NCI-H1930 (cell line): ENCODE measurements at places on chromosomes 5 and 9.

DNA sequence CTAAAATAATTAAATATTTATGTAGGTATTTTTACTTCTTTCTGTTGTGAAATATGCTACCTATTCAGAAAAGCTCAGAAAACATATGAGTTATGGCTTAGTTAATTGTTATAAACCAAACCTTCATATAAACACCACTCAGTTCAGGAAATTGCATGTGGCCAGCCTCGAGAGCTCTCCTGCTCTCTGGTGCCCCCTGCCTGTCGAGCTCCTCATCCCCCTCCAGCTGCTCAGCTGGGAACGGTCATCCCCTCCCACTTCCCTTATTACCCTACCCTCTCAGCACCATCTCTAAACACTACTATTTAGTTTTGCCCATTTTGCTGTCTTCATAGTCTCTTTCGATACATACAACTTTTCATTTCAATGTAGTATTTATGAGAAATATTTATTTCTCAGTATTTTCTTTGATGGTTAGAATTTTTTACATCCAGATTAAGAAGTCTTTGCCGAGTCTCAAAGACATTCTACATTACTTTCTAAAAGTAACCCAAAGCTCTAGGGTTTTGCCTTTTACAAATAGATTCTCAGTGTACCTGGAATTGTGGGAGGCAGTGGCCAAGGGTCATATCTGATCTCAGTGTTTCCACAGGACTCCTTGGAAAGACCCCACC, 51.2 kb upstream of the SEMA4D start:
- DNase-seq = peak; percentile 38

- no peak for DNase-seq
These were observed 17.1 kb downstream of the CDC26 start for GRCh38 chr9:113258282-113258681.

- DNase-seq = no peak
These were observed 13.5 kb downstream of the TRAF1 start for GRCh38 chr9:120912958-120913646.

DNA sequence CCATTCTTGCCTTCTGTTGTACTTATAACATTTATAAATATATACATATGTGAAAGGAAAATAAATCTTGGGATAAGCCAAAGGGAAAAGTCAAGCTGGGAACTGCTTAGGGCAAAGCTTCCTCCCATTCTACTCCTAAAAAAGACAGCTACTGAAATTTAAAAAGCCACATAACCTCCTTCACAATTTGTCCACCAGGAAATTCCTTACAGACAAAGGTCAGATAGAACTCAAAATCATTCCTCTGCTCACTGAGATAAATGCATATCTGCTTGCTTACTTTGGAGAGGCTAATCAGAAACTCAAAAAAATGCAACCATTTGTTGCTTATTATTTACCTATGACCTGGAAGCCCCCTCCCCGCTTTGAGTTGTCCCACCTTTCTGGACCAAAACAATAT, 112.5 kb downstream of the CEMIP2 start:
- DNase-seq = no peak

- DNase-seq = no peak
These were observed 173.6 kb downstream of the MUSK start for GRCh38 chr9:110842169-110842568.

DNA sequence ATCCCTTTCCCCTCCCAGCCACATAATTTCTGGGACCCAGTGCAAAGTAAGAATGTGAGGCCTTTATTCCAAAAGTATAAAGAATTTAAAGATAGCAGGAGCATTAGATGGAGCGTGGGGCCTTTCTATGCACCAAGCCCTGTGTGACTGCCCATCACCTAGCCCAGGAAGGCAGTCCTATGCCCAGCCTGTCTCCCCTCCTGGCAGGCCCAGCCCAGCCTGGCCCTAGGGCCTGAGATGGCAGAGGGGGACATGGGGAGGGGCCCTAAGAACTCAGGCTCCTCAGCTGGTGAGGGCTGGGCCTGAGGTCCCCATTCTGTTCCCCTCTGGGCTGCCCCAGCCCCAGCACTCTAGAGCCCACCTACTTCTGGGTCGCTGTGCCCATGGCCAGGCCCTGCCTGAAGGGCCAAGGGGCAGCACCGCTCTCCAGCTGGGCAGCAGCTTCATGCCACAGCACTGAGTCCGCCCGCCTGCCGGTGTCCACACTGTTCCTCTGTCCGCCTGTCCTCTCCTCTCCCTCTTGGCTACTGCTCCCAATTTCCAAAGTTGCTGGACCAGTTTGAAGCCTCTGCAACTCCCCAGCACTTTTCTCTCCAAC, 995 bp upstream of the SLC23A1 start:
- DNase-seq = no peak

GRCh38 chr5:32138839-32139493, 35.2 kb downstream of the GOLPH3 start:
- DNase-seq = no peak

DNA sequence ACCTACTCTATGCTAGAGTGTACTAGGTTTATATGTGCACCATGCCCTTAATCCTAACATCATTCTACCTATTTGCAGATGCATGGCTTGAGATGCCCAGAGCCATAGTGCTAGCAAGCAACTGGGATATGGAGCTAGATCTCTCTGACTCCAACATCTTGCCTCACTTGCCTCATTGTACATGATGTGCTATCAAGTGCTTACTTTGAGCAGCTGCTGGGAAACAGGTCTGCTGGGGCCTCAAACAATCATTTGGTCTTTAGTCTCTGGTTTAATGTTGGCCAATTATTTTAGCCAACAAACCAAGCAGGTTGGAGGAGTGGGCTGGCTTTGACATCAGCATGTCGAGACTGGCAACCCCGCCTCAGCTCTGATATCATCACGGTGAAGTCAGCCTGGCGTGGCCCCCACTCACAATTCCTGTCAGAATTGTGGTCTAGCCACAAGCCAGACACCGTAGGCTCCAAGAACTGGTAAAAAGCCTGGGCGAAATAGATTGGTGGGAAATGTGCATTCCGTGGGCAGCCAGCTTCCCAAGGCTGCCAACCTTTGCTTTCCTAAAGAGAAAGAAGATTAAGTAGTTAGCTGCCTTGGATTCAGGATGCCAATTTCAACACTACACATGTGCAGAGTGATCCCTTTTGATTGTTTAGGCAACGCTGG, 21.1 kb upstream of the GAS1 start:
- DNase-seq = no peak

DNA sequence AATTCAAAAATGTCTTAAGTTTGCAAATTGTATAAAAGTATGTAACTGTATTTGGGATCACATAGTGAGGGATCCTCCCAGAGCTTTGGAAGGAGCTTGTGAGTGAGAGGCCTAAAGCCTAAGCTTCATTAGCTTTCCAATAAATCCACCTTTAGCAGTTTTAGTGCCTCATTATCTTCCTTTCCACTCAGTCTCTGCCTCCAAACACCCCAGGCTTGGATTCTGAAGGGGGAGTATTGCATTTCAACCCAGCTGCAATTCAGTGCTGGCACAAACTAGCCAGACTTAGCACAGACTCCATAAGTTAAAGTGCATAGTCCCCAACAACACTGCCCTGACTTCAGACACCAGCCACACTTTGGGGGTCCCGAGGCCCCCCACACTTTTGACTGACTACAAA, 113.5 kb downstream of the SMARCA2 start:
- no peak for DNase-seq

- no peak for DNase-seq
These were observed 68.0 kb downstream of the MRPS27 start for GRCh38 chr5:72252008-72252407.

DNA sequence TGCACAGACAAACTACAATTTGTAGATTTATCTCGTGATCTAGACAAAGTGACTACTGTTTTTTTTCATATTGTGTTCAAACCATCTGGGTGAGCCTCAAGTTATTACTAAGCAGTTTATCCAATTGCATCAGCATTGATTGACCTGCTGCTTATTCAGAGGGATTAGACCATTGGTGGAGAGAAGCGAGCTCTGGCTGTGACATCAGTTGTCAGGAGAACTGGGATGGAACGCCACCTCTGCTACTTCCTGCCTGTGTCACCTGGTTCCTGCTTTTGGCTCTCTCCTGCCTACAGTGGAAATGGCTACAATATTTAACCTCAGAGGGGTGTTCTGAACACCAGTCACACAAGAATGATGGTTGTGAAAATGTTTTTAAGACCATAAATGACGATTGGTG, 12.1 kb downstream of the NR4A3 start:
- no peak for DNase-seq

DNA sequence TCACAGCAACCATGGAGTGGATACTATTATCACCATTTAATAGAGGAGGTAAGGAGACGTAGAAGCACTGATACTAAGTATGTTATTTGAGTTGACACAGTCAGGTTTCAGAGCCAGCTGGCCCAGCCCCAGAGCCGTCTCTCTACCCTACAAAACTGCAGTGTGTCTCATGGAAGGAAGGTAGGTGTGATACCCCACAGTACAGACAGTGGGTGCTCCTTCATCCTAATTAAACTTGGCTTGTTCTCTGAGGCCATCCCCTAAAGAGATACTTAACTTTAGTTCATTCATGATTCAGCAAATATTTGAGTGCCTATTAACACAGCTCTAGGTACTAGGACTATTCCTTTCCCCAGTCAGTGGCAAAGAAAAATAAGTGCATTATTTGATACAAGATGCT, 22.6 kb downstream of the PIP5K1B start:
- no peak for DNase-seq

- DNase-seq = no peak
These were observed 23.6 kb downstream of the PCDHGC5 start for GRCh38 chr5:141512390-141512910.

DNA sequence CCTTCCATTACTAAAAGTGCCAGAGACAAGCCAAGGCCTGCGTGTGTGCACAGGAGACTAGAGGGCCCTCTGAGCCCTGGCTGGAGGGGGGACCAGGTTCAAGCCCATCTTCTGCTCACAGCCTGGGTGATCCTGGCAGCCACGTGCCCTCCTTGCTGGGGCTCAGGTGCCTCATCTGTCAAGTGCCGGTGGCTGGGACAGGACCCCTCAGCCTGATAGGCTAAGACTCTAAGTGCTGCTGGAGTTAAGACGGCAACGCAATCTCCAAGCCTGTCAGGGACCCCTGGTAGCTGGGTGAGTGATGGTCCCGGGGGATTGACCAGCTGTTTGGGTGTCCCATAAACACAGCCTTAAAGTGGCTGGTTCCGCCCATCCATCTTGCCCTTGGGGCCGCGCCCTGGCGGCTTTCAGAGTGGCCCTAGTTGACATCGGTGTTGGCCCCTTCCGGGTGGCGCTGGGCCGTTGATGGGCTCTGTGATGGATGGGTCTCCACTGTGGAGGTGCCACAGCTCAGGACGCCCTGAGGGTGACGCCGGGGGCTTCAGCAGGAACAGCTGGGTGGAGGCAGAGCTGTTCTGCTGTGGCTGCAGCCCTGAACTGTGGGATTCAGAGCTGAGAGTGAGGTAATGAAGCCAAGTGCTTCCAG, 136.2 kb downstream of the BARX1 start:
- DNase-seq = no peak

DNA sequence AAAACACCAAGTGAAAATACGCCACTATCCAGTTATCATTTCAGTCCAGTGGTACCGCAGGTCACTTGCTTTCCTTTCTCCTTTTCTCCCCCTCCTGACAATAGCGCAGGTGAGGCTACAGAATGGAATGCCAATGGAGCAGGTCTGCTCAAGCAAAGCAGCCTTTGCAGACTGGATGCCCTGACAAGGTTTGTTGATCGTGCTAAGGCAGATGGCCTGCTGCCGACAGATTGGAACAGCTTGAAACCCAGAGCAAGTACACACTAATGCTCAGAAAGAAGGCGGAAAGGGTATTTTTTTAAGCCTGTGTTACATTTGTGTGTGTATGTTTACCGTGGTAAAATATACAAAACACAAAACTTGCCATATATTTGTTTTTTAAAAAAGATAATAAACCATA, 19.4 kb downstream of the SPACA9 start:
- no peak for DNase-seq

DNA sequence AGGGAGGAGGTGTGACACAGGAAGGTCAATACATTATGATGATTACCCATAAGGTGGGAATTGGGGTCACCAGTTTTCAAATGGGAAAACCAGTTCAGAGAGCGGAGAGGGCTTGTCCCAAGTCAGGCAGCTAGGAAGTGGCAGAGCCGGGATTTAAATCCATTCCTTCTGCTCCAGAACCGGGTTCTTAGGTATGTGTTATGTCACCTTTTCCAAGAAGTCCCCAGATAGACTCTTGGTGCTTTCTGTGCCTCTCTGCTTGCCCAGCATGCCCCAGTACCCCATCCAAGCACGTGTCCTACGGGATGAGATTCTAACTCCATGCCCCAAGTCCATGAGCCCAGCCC, 69.9 kb downstream of the LMX1B start:
- DNase-seq = no peak
